ENCODE measurements at places on chromosomes 5 and 9.

DNA sequence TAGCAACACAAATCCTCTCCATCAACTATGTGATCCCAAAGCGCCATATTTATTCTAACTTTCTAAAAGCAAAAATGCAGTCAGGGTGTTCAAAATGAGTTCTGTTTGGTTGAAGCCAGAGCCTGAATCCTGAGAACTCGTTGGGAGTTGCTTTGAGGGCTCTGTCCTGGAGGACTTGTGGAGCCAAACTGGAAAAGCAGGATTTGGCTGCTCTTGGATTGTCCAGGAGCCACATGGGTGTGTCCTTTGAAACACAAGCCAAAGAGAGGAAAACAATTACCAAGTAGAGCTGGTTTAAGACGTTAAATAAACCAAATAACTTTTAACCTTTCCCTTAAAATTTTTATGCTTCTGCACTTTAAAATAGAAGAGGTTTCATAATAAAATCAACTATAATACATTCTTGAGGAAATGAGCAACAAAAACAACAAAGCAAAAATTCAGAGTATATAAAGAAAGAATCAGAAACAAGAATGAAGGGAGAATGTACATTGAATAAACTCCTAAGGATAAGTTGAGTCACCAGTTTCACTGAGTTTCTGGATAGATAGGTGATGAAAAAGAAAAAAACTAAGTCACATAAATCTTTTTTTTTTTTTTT lies 13.5 kb downstream of the C5orf46 start:
- DNase-seq = no peak

GRCh38 chr5:54194318-54194717 lies 116.1 kb downstream of the ARL15 start:
- DNase-seq = no peak

DNA sequence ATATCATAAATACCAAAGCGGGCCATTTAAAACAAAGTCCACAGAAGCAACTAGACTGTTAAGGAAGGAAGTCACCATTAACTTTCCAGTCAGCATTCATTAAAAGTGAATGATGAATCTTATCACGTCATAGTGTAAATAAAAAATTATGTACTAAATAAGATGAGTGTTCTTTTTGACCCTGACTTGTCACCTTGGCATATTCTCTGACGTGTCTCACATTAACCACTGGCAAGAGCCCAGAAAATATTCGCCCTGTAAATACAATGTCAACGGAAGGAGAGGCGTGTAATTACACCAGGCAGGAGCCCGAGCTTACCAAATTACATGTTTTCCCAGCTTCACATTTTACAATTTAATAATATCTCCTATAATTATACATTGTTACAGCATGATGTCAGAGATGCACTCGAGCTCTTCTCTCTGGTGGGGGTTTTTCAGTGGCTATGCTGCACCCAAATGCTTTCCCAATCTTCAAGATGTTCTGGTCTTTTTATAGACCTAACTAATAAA lies 29.3 kb upstream of the UBE2QL1 start:
- DNase-seq = no peak

GRCh38 chr9:130387905-130388304 lies 56.9 kb upstream of the ASS1 start:
- DNase-seq = no peak

DNA sequence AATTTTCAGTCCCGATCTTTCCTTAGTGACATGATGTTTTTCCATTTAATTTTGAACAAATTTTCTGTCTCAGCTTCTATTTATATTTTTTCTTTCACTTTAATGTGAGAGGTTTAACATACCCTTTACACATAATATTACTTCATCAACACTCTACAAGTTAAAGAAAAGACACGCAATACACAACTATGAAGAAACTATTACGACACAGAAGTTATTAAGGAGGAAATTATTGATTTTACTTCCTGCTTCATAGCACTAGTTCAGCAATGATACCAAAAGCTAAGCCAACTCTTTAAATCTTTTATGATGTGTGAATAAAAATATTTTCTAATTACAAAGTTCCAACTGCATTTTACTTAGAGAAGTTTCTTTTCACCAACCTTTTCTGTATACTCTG lies 432.3 kb upstream of the DAB2 start:
- DNase-seq = no peak

DNA sequence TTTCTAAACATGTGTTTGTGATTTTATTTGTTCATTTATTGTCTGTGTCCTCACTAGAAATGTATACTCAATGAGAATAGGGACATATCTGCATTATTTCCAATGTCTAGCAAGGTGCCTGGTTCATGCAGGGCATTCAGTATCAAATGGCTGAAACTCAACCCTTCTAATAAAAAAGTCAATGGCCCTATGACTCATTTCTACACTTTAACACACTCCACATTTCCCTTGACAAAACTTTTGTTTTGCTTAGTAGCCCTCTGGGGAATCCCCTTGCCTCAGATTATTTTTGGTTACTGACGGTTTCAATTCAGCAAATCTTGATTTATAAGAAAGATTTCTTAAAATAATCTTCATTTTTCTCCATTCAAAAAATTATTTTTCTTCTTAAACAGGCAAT lies 206.0 kb upstream of the DMRTA1 start:
- no peak for DNase-seq

DNA sequence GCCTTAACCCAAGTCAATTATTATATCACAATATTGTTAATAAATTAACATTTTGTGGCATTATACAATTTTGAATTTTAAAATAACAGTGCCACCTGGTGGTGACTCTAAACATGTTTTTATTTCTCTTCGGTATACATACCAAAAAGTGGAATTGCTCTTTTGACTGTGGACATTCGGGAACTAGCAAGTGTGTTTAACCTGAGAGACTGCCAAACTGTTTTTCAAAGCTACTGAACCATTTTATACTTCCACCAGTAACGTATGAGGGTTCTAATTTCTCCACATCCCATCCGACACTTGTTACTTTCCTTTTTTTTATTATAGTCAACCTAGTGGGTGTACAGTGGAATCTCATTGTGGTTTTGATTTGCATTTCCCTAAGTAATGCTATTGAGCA lies 18.3 kb upstream of the HSDL2 start:
- DNase-seq = no peak

- DNase-seq = no peak
Measured at GRCh38 chr5:98705841-98706240, 67.6 kb upstream of the RGMB start.

- DNase-seq = no peak
Measured at GRCh38 chr5:168550656-168551055, 21.6 kb downstream of the FBLL1 start.

DNA sequence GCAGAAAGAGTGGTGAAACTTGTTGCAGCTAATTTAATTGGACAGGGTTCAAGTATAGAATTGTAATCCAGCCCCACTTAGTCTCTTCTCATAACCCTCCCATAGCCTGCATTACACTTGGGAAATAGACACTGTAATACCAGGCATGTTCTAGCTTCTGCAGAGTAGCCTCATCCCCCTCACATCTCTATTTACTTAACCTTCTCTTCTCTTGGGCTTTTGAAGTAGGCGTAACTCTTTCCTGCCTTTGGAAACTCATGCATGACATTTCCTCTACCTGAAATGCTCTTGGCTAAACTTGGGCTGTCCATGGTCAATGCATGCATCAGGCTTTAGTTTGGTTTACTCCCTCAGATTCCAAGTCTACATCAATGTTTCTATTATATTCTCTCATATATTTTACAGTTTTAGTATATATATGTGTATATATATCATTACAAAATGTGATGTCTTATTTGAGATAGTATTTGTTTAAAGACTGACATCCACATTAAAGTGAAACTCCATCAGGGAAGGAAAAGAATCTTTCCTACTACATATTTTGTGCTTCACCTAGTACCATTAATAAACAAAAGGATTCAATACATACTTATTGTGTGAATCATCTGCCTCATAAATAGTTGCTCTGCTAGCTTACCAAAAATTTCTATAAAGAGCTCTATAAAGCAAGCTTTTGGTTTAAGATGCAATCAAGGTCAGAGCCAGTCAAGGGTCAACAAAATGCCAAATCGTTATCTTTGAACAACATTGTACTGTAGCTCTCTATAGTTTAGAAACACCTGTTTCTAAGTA lies 1158.0 kb downstream of the MAT2B start:
- no peak for DNase-seq

GRCh38 chr9:93183663-93184431 lies at the start of gene WNK2:
Gene WNK2, plus strand, starts transcription at chr9:93184139. Its CDS starts 791 bp downstream, at chr9:93184930.
- DNase-seq = no peak

DNA sequence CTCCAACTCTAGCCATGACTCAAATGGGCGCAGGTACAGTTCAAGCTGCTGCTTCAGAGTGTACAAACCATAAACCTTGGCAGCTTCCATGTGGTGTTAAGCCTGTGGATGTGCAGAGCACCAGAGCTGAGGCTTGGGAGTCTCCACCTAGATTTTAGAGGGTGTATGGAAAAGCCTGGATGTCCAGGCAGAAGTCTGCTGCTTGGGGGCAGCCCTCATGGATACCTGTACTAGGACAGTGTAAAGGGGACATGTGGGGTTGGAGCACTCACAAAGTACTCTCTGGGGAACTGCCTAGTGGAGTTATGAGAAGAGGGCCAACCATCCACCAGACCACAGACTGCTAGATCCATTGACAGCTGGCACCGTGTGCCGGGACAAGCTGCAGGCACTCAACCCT lies 273.5 kb upstream of the ST8SIA4 start:
- no peak for DNase-seq

DNA sequence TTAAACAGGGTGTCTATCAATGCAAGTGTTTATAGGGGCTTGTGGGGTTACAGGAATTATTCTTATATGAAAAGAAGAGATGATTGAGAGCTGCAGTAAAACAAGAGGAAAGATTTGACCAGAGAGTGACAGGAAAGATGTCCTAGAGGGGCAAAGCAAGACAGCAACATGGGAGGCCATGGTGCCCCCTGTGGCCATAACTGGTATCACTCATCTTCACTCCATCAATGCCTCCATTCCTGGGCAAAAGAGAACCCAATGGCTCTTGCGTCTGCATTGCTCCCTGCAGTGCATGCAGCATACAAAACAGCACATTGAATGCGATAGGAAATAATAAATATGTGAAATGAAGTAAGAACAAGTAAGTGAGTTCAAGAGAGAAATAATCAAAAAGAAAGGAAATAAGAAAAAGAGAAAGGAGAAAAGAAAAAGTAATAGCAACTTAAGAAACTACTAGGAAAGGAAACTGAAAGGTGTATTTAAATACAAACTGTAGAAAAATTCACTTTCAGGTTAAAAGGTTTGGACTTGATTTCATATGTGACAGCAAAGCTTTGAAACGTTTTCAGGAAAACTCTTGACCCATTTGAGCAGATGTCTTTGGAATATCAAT lies 206.6 kb downstream of the SEMA5A start:
- no peak for DNase-seq

GRCh38 chr9:133779516-133780403 lies 41.6 kb upstream of the SARDH start:
- DNase-seq = no peak

- no peak for DNase-seq
Measured at GRCh38 chr5:158126442-158127405, 267.8 kb upstream of the CLINT1 start.

DNA sequence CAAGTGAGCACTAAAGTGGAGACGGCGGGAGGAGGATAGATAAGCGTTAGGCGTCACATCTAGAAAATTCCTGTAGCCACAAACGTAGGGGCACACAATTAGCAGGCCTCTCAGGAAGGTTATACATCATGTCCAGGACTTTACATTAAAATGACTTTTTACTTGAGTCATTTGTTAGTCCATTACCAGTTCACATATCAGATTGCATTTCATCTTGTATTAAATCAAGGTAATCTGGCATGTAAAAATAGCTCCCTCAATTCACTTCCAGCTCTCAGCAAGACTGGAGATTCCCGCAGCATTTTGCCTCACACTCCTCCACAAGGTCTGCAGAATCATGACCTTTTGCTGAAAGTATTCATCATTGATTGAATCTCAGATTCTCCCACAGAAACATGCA lies 118.8 kb downstream of the PRDM6 start:
- DNase-seq = no peak

DNA sequence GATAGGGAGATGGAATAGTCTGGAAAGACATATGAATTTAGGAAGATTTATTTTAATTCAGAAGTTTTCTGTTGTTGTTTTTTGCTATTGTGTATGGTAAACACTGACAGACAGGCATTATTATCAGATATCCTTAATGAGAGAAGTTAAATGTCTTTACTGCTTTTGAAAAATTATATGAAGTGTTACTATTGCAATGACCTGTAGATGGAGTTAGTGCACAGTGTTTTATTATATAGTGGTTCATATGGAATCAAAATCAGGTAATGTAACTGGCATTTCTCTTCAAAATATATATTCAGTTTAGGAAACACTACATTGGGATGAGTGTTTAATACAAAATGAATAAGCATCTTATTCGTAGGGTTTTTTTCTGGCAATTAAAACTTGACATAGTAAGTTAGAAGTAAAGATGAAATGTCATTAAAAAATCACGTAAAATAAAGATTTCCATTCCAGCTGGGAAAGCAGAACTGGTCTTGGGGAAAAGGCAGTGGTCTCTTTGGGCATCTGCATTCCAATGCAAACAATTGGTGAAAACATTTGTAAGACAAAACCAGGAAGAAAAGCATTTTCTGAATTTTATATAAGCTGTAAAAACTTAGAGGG lies 3.9 kb downstream of the GABRA1 start:
- no peak for DNase-seq

DNA sequence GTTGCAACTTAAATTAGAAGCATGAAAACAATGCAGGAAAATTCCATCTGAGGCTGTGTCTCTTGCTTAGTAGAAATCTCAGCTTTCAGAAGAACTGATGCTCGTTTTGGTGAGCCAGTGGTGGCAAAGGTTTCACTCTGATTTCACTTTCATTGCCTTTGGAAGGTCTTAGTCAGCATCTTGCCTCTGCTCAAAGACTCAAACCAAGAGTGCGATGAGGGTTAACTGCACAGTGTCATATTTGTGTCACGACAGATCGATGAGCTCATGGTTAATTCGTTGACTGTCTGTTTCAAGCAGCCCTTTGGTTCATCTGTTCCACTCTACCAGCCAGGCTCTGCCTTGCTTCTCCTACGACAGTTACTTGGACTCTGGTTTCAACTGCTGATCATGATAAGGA lies 331.3 kb upstream of the KIF2A start:
- no peak for DNase-seq

GRCh38 chr5:81994679-81995078 lies 22.9 kb downstream of the ATG10 start:
- DNase-seq = no peak

- DNase-seq = no peak
Measured at GRCh38 chr9:135705376-135705775, 3.4 kb downstream of the KCNT1 start.

- no peak for DNase-seq
Measured at GRCh38 chr9:5624655-5625054, 4.3 kb upstream of the RIC1 start.

DNA sequence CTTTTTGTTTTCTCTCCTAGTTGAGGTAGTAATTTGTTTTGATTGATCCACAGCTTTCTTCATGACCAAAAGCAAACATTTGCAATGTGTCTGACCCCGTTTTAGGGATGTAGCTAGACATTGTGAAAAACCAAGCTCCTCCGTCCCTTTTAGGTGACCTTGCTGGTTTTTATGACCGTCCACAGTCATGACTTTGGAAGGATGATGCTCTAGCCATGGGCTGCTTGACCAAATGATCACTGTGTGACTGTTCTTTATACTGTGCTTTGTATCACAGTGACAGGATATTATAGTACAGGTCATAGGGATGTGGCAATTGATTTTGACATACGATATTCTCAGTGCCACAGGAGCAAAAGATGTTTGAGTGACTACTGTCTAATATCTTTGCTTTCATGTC lies 54.4 kb downstream of the KCNN2 start:
- DNase-seq = no peak

- DNase-seq = no peak
Measured at GRCh38 chr5:113255105-113255504, 179.7 kb downstream of the TSSK1B start.

Measured in NCI-H187 (cell line).